ENCODE measurements at places on chromosomes 12 and 14. TPM values are rescaled to one million over a fixed set of nuclear protein-coding genes. Genes with fewer than 3 reads are reported as not detected.
A peak's percentile ranks its signal among the peaks of the same experiment; 100 is the strongest.

DNA sequence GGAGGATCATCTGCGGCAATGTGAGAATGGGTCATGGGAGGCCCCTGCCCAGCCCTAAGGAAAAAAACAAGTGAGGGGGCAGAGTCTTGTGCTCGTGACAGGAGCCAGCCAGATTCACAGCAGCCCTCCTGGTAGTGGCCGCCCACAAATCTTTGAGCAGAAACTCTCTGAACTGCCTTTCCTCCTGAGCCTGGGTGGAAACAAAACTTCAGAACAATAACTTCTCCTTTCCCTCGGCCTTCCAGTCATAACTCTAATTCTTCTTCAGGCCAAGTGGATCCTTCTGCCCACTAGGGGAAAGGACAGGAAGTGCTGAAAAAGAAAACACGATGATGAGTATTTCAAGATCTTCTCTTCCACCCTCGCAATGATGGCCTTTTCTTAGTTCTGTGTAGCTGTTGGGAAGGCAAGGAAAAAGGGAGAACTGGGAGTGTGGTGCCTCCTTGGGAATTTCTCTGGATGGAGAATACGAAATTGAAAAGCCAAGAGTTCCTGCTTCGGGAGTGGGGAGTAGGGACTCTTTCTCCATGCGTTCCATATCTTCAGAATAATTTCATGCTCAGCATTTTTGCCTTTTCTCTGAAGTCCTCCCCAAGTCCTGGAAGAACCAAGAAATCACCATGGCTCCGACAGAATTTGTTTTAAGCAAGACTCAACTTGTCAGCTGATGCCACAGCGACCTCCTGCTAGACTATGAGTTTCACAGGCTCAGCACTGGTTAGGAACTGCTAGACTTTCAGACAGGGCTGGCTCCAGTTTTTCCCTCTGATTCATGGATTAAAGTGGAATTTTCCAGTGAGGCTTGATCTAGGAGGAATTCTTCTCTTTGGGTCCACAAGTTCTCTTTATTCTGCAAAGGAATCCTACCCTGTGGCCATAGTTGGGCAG lies 188.9 kb downstream of the CAND1 start:
- no peak for DNase-seq

Gene KRT3
- total RNA-seq: not detected

GRCh38 chr14:103556946-103557758 lies 5.3 kb downstream of the BAG5 start:
- DNase-seq: no peak

- no peak for DNase-seq
Observed at GRCh38 chr14:100330388-100330931, 7.3 kb downstream of the SLC25A47 start.

GRCh38 chr12:43988838-43989560 lies 153.1 kb downstream of the TMEM117 start:
- no peak for DNase-seq

DNA sequence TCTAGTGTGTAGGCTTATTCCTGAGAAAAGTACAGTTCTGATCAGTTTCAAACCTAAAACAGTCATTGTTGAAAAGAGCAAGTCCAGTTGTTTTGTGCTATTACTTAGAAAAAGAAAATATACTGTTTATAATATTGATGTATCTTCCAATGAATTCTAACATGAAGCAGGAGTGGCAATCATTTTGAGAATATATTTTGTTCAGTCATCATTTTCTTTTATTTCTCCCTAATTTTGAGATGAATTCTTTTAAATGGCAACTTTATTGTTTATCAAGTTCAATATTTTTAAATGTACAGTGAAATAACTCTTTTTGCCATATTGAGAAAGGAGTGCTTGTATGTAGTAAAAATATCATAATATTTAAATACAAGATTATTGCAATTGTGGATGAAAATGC lies 862.2 kb upstream of the MDGA2 start:
- no peak for DNase-seq

- DNase-seq: no peak
Observed at GRCh38 chr12:31729705-31730104, 884 bp upstream of the AMN1 start.

DNA sequence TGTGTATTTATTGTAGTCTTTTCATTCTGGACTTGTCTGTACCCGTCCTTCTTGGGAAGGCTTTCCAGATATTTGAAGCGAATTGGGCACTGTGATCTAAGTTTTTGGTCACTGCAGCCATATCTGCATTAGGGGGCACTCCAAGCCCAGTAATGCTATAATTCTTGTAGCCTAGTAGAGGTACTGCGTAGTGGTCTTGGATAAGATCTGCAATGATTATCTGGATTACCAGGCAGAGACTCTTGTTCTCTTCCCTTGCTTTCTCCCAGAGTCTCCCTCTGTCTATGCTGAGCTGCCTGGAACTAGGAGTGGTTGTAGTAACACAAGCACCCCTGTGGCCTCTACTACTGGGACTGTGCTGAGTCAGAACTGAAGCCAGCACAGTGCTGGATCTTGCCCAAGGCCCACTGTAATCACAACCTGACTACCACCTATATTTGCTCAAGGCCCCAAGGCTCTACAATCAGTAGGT lies 30.0 kb downstream of the SLC38A2 start:
- peak; percentile 72 for DNase-seq

Gene LRP1-AS
- total RNA-seq: not detected

Gene ADAM21
- total RNA-seq: 0.26 TPM

DNA sequence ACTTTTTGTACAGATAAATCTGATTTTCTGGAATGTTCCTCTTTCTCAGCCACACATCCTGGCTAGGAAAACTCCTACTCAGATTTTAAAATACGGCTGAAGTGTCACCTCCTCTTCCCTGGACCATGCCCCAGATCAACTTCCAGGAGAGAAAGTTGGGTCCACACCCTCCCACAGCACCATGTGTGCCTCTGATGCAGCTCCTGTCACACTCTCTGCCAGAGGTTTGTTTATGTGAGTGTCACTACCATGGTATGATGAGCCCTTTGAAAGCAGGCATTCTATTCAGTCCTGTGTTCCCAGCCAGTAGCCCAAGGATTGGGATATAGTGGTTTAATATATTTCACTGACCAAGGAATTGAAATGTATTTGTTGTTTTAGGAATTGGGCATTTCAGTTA lies 287.2 kb upstream of the ATP2B1 start:
- DNase-seq: no peak

DNA sequence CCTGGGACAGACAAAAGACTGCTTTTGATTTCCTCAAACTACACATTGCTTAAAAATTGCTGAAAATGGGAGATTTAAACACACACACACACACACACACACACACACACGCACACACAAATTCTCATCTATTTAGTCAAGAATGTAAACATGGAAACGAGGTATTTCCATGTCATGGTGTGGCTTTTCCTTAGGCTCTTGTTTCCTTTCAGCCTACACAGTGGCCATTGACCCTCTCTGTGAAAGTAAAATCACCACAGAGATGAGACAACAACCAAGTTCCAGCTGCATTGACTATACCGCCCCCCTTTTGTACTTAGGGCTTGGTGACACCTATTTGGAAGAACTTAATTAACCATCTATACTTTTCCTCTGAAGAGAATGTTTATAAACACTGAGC lies 41.9 kb downstream of the TTC8 start:
- DNase-seq: no peak

DNA sequence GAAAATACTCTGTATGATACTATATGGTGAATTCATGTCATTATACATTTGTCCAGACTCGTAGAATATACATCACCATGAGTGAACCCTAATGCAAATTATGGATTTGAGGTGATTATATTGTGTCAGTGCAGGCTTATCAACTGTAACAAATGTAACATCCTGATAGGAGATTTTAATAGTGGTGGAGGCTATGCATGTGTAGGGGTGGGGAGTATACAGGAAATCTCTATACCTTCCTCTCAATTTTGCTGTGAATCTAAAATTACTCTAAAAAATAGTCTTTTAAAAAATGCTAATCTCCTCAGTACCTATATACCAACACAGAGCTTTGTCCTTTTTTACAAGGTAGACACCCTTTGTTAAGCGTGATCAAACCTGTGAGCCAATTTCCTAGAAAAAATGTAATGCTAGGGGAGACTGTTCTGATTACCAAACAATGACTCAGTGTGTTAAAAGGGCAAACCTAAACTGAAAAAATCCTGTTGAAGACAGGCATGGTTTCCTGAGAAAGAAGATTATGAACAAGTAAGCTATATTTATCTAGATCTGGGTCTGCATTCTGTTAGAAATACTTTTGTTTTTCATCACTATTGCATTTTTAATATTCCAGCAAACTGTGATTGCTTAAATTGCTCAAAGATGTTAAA lies 170.9 kb downstream of the DUSP6 start:
- DNase-seq: peak; percentile 77

Gene ARHGAP9
- not detected for total RNA-seq

DNA sequence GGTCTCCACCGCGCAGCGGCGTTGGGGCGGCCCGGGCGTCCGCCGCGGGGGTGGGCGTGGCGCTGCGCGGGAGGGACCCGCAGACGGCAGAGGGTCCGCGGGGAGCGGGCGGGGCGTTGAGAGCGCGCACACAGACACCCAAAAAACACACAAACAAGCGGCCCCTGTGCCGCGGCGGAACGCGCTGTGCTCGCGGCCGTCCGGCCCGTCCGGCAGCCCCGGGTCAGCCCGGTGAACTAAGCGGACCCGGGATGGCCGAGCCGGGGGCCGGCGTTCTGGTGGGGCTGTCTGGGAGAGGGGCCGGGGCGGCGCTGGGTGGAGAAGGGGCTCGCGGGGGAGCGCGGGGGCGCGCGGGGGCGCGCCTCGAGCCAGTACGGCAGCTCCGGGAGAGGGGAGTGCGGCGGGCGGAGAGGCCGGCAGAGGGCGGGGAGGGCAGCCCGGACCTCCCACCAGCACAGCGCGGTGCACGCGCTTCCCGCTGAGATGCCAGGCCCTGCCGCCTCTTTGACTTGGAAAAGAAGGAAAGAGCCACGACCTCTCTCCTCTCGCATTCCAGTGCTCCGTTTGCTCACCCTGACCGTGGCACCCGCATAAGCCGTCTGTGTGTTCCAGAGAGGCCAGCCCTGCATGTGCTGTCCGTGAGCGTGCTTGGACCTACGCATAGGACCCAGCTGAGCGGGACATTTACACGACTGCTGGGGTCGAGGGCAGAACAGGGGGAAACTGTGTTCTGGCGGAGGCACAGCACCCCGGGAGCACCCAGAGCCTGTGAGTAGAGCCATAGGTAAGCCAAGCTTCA lies 10.3 kb downstream of the SLC6A12 start:
- no peak for DNase-seq

DNA sequence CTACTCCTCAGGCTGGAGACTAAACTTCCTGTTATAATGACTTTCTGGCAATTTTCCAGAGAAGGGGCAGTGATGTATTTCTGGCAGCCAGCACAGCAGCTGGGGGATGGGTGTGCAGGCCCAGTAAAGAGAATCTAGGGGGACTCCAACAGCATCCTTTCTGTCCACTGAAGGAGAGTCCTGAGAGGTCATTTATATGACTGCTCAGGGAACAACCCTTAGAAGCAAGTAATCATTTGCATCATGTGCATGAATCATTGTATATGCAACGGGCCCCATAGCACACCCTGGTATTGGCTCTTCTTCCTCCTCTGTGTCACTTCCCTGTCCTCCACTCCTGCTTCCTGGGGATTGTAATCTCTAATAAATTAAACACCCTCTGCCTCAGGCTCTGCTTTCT lies 493.8 kb downstream of the RPS29 start:
- no peak for DNase-seq

DNA sequence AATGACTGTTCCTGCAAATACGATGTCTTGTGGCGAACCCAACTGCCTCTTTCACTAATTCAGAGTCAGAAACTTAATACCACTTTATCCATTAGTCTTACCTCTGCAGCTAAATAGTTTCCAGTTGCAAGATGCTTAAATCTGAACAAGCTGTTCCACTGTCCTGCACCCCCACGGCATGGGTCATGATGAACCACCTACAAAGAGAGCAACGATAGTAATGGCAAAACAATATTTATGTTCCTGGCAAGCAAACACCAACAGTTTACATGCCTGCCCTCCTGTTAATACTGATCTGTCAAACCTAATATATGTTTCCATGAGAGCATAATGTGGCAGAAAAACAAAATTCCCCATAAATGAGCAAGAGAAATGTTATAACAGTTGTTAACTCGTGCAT lies 121.9 kb downstream of the ITPR2 start:
- no peak for DNase-seq

DNA sequence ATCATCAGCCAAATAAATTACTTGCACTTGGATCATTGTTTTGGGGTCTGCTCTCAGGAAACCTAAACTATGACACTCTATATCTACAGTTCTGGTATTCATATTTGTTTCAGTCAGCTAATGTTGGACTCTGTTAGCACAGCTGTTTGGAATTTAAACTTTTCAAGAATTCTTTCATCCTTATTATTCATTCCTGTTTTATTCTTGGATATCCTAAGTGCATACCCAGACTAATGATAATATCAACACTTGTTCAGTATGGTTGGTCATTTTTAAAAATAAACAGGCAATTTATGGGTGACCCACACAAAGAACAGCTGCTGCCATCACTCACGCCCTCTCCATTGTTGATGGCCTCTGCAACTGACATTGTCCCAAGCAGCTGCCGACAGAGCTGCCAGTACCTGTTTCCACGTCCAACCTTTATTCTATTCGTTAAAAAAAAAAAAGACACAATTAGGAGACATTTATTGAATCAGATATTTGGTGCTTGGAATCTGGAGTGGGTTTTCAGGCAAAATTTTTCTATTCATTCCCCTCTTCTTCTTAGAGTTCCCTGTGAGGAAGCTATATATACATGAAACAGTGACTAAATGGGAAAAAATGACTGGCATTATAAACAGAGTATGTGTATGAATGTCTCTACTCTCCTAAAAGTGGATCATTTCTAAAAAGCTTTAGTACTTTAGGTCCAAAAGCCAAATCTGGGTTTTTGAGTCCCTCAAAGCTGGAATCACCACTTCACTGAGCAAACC lies 252.1 kb upstream of the NAV3 start:
- no peak for DNase-seq

GRCh38 chr12:120115066-120115465 lies 1.5 kb downstream of the RAB35 start:
- no peak for DNase-seq

DNA sequence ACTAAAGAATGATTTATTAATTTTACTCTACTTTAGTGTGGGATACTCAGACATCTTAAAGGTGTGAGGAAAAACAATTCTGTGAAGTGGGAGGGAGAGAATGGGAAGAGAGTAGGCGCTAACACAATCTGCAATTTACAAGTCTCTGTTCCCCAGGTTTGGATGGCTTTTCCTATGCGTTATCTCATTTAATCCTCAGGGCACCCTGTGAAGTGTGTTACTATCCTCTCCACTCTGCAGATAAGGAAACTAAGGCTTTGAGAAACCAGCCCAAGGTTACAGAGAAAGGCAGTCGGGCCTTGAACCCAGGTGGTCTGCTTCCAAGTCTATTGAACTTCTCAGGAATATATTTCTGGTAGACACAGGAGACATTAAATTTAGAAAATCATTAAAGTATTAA lies 36.2 kb upstream of the TUBA1C start:
- no peak for DNase-seq

- no peak for DNase-seq
Observed at GRCh38 chr14:22506778-22507351, 82.2 kb downstream of the DAD1 start.

All from dermis microvascular lymphatic vessel endothelial cell (primary cell).